ENCODE measurements at places on chromosomes 4 and X. TPM values are rescaled to one million over a fixed set of nuclear protein-coding genes. Genes with fewer than 3 reads are reported as not detected.
A peak's percentile ranks its signal among the peaks of the same experiment; 100 is the strongest.

Gene CNKSR2
- 22.5 TPM for total RNA-seq

DNA sequence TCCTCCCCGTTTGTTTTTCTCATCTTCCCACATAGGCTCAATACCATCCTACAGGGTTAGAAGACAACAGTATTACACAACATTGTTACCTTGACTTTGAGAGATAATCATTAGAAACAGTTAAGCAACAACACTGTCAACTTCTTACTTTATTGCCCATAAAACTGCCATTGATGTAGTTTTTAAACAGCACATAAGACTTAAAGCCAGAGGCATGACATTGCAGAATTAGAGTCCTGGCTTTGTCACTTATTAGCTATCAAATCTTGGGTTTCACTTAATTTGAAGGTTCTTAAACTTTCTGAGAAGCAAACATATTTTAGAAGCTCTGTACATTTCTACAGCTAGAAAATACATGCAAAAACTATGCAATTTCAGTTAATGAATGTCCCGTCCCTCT lies 41.8 kb downstream of the EIF4E start:
- DNase-seq: no peak

GRCh38 chr4:188819233-188819632 lies 680.0 kb downstream of the TRIML1 start:
- no peak for DNase-seq

DNA sequence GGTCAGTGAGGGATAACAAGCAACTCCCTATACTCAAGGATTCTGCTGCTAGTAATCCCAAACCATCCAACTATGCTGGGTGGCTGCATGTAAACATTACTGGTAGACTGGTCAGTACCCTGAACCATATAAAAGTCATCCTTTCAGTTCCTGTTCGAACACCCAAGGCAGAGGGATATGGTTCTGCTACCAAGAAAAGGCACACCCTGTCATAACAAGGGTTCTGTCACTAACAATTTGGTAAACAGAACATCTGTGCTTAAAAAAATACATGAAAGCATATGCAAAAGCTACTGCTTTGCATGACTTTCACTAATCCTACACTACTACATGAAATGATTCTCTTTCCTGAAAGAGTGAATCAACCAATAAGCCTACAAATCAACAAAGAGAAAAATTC lies 76.8 kb upstream of the MCF2 start:
- DNase-seq: no peak

DNA sequence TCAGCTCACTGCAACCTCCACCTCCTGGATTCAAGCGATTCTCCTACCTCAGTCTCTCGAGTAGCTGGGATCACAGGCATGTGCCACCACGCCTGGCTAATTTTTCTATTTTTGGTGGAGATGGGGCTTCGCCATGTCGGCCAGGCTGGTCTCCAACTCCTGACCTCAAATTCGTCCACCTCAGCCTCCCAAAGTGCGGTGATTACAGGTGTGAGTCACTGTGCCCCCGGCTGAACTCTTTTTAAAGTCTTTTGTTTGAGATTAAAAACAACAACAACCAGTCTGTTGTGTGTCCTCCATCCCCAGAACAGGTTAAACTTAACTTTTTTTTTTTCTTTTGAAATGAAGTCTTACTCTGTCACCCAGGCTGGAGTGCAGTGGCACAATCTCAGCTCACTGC lies 36.3 kb upstream of the RBPJ start:
- no peak for DNase-seq

GRCh38 chrX:11341274-11342201 lies 48.3 kb downstream of the AMELX start:
- DNase-seq: peak; percentile 80

GRCh38 chrX:40853004-40853815 lies 117.9 kb upstream of the MED14 start:
- no peak for DNase-seq

DNA sequence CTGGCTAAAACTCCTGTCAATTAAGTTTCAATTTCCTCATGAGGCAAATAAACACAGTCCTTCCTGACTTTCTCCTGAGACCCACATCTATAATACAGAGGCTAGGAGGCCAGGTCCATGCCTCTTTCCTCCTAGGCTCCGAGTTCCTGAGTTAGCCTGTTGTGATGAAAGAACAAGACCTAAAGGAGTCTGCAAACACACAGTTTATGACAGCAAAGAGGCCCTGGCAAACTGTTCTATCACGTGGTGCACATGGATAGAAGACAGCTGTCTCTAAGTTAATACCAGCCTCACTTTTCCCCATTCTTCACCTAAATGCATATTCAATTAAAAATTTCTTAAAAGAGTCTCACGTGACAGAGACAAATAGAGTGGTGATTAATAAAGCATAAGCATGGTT lies 145.2 kb downstream of the TET2 start:
- no peak for DNase-seq

Data from B cell (primary cell).